ENCODE measurements at places on chromosomes 4 and X.
A peak's percentile ranks its signal among the peaks of the same experiment; 100 is the strongest.

GRCh38 chrX:56765811-56766553 lies 36.9 kb downstream of the NBDY start:
- no peak for DNase-seq

GRCh38 chr4:6881908-6882307 lies 27.7 kb upstream of the TBC1D14 start:
- no peak for DNase-seq

DNA sequence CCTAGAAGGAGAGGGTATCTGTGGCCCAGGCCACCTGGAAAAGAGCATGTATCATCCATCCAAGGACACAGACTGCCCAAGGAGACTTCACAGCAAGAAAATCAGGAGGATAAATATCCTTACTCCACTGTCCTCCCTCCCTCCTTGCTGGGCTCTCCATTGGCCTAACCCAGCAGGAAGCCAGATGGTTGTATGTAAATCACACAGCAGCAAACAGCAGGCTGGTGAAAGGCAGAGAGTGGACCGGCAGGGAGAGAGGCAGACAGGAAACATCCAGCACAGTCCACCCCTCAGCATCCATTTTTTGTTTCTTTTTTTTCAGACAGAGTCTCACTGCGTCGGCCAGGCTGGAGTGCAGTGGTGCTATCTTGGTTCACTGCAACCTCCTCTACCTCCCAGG lies 17.5 kb downstream of the TXK start:
- DNase-seq = no peak

DNA sequence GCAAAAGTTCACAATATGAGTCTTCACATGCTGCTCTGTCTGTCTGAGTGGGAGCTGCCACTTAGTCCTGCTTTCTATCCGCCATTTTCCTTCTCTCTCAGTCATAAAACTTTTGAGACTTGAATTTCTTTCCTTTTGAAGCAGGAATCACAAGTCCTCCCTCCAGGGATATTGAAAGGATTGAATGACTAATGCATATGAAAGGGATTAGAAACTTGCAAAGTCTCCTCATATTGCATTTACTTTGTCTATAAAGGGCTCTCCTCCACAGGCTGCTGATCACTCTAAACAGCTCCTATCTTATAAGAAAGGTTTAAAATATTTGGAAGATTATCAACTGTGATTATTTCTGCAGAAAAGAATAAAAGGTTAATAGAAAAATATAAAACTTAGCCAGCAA lies 879.1 kb downstream of the ARAP2 start:
- DNase-seq = no peak

DNA sequence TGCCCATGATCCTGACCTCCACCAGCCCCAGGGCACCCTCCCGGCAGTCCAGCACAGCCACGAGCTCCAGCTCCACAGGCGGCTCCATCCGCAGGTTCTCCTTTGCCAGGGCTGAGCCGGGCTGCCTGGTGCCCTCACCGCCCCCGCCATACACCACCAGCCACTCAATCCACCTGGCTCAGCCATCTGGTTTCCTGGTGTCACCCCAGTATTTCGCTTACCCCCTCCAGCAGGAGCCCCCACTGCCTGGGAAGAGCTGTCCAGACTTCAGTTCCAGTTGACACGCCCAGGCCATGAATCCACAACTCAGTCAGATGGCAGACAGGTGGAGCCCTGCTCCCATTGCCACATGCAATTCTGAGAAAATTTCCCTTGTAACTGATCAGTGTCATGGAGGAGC lies 3.9 kb downstream of the SHISA3 start:
- peak; percentile 22 for DNase-seq

- no peak for DNase-seq
Measured at GRCh38 chr4:107247738-107248137, 211.6 kb upstream of the DKK2 start.

GRCh38 chrX:130778773-130779172 lies 124.2 kb downstream of the ENOX2 start:
- DNase-seq = no peak

GRCh38 chr4:150236626-150237025 lies 158.4 kb downstream of the DCLK2 start:
- no peak for DNase-seq

- DNase-seq = no peak
Measured at GRCh38 chr4:105937759-105938158, 42.5 kb downstream of the NPNT start.

DNA sequence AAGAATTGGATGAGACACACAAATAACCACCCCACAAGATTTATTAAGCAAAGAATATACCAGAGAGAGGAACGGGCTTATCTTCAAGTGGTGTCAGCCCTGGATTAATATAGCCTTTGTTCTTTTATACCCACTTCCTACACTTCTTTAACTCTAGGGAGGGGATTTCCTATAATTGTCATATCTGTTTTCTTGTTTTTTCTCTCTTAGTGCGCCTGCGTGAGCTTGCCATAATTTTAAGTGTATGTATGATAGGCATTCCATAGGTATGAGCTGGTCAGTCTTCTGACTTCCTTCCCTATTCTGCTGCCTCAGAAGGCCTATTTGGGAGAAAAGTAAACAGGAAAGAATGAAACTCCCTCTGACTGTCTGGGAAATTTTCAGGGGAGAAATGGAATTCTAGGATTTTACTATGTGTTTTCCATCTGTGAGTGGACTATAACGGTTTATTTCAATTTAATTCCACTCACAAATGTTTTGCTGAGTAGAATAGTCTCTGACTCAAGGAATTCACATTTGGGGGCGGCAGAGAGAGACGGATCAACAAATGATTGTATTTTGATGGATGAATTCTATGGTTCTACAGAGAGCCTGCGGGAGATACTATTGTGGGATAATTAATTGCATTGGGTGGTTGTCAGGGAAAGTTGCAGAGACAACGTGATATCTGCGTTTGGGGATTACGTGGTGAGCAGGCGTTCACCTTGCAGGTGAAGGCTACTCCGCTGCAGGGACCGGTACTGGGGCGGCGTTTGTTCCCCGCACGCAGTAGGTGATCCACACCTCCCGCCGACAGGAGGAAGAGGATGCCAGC lies 626 bp upstream of the CEP135 start:
- no peak for DNase-seq

GRCh38 chr4:55367084-55367722 lies 21.2 kb downstream of the SRD5A3 start:
- no peak for DNase-seq

- DNase-seq = no peak
Measured at GRCh38 chr4:18403327-18403726, 381.8 kb upstream of the LCORL start.

- no peak for DNase-seq
Measured at GRCh38 chr4:134189480-134189879, 12.1 kb downstream of the PABPC4L start.

- DNase-seq = peak; percentile 5
Measured at GRCh38 chr4:47972181-47972580, 44.3 kb downstream of the CNGA1 start.

GRCh38 chrX:153800746-153801145 lies 6.3 kb downstream of the SSR4 start:
- DNase-seq = no peak

DNA sequence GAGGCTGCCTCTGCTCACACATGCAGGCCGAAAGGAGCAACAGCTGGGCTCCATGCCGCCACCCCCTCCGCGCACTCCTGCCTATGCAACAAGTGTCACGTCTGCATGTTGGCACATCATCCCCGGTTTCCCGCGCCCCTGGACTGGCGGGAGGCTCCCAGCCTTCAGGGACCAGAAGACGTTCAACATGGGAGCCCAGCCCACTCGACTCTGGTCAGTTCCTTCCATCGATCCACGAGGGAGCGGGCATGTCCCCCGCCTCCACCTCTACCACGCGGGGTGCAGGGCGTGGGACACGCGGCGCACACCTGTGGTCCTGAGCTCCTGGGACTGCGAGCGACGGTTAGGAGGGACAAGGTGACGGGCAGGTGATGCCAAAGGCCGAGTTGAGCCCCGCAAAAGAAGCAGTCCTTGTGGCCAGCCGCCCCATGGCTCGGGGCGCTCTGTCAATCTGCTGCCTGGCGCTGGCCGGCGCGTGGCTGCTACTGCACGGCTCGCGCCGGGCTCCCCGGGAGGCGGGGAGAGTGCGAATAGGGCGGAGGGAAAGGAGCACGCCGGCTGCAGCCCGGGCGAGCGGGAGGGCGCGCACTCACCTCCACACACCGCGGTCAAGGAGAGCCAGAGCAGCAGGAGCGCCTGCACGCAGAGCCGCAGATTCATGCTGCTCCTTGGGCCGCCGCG lies 645 bp downstream of the APLN start:
- peak; percentile 43 for DNase-seq

- DNase-seq = peak; percentile 77
Measured at GRCh38 chrX:102599084-102599950, at the start of gene ARMCX5. Gene ARMCX5 (plus strand): TSS chrX:102599515. CDS start chrX:102602142, 2,627 bp downstream.

DNA sequence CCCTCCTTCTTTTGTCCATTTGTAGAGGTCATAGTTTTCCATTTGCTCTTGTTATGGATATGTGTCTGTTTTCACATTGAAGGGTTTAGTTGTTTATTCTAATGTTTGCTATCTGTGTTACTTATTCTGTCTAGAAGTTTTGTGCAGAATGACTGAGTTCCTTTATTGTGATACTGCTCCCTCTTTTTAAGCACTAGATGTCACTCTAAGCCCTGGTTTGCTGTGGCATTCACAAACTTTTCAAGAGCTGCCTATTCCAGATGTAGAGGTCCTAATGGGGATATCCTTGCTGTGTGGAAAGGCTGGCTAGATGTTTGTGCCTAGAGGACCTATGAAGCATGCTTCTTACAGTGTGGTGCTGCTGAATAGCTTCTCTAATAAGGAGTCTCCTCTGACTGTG lies 338.6 kb downstream of the SPIN4 start:
- no peak for DNase-seq

GRCh38 chr4:156677131-156677531 lies 294.5 kb downstream of the PDGFC start:
- peak; percentile 21 for DNase-seq

DNA sequence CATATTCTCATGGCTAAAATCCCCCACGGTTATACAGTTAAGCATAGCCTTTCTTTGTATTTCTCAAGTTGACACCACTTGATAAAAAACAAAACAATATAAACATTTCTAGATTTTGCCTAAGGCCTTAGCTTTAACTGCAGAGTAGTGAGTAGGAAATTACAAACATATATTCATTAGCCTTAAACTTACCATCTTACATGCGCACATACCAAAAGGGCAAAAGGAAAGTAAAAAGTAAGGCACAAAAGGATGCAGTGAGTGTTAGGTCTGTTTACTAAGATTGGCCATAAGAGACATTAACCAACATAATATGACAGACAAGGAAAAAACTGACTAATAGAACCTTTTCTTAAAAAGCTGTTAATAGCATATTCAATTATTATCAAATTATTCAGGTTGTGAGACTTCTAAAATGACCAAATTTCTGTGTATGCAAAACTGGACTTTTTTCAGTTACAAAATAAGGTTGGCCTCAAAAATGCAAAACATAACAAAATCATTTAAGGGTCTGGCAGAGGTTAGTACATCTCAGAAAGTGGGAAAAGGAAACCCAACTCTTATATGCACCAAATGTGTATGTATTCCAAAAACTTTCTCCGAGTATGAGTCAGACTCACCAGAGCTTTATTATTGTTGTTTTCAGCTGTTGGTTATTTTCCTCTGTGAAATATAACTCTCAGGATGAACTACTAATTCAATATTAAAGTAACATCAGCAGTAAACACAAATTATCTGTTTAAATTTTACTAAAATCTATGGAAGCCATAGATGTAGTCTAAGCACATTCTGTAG lies 39.9 kb downstream of the SEPSECS start:
- DNase-seq = no peak
